Left lobe of liver (tissue), 2 donors: ENCODE measurements at places on chromosomes 13 and 19.

DNA sequence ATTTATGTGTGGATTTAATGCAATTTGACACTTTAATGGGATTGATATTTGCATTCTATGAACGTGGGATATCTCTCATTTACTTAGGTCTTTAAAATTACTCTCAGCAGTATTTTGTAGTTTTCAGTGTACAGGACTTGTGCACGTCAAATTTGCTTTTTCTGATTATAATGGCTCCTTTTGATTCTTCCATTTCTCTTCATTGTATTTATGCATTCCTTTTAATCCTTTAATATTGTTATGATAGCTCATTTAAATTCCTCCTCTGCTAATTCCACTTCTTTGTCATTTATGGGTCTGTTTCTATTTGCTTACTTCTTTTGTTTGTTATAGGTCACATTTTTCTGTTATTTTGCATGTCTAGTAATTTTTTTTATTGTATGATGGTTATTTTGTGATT, 226.6 kb downstream of the ATP8A2 start:
- DNase-seq = no peak

DNA sequence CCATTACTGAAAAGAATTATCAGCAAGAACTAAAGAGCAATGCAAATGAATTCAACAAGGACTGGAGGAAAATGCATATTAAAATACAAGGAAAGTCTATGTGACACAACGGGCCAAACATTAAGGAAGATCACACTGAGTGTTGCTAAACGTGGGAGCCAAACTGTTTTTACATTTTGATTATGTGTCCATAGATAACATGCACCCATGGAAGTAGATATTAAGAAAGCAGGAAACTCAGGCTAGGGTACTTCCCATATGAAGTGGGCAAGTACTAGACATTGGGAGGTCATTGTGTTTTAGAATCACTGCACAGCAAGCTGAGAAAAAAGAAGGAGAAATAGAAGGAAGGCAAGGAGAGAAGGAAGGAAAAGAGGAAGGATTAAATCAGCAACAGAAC, 161.8 kb downstream of the KCTD12 start:
- DNase-seq = no peak

DNA sequence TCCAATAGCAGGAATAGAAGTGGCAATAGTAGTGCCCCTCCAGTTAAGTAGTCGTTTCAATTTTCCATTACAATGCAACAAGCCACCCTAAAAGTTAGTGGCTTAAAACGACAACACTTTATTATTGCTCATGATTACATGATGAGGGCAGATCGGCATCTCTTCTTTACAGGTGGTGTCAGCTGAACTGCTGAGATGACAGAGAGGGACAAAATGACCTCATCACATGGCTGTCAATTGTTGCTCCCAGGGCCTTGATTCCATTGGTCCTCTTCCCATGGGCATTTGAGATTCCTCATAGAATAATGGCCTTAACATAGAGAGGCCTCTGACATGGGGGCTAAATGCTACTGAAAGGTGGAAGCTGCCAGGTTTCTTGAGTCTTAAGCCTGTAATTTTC, 679.8 kb upstream of the KLHL1 start:
- DNase-seq = no peak

DNA sequence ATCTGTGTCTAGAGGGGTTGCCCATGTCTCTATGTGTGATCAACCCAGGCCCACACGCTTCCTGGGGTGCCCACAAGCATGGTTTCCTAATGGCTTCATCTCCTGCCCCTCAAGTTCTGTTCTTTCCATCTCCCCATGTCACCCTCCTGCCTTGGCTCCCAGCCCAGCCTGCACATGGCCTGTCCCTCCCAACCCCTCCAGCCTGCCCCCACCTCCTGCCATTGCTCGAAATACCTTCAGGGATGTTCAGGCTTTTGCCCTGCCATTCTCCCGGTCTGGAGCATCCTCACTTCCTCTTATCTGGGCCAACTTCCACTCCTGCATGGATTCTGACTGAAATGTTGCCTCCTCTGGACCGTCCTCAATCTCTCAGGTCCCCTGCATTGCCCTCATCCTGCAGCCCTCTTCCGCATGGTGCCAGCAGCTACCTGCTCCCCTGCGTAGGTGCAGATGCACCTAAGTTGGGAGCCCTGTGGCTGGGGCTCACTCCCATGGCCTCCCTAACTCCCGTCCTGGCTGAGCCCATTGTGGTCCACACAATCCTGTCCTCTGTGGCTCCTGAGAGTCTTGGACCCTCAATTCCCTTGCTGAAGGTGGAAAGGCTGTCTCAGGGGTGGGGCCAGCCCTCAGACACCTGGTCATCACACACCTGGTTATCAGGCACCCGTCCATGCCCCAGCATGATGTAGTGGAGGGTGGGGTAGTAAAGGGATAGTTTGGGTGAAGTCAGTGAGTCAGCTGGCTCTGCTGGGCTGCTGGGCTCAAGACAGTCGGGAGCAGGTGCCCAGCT, 152.1 kb downstream of the URI1 start:
- DNase-seq = no peak

- DNase-seq = no peak
These were observed 15.3 kb upstream of the RAB8A start for GRCh38 chr19:16096280-16096855.

DNA sequence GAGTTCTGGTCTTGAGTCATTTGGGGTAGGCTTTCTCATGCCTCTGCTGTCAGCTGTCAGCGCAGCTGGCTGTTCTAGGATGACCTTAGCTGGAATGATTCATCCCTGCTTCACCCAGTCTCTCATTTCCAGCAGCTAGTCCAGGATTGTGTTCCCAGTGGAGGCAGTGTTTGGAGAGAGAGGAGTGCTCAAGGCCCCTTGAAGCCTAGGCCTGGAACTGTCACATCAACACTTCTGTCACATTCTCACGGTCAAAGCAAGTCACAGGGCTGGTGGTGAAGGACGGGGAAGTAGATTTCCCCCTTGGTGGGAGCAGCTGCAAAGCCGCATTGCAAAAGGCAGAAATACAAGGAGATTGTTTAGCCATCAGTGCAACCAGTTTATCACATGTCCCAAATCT, 15.2 kb downstream of the TPT1 start:
- no peak for DNase-seq

DNA sequence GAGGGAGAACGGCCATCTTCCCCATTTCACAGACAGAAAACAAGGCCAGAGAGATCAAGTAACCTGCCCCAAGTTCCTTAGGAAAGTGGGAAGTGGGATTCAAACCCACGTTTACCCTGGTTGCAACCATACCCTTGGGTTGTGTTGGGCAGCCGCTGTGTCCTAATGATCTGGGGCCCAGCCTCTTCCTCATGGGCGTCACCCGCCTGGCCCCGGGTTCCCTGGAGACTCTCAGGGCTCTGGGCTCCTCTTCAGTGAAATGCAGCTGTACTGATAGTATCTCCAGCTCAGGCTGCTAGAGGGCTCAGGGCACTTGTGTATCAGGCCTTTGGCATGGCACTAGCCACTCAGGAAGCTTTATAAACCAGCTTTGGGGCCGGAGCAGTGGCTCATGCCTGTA, 9.8 kb downstream of the TMED1 start:
- DNase-seq = no peak

DNA sequence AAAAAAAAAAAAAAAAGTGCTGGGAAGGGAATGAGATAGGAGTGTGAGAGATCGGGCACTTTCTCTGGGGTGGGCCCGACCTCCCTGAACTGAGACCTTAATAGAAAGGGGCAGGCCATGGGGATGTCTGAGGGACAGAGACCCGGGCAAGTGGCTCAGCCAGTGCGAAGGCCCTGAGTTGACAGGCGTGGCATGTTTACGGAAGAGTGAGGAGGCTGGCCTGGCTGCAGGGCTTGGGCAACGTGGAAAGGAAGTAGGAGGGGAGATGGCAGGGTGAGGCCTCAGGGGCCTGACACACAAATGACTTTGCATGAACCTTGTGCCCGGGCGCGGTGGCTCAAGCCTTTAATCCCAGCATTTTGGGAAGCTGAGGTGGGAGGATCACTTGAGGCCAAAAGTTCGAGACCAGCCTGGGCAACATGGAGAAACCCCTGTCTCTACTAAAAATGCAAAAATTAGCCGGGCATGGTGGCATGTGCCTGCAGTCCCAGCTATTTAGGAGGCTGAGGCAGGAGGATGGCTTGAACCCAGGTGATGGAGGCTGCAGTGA, 13.9 kb downstream of the FCHO1 start:
- DNase-seq = peak; percentile 60

DNA sequence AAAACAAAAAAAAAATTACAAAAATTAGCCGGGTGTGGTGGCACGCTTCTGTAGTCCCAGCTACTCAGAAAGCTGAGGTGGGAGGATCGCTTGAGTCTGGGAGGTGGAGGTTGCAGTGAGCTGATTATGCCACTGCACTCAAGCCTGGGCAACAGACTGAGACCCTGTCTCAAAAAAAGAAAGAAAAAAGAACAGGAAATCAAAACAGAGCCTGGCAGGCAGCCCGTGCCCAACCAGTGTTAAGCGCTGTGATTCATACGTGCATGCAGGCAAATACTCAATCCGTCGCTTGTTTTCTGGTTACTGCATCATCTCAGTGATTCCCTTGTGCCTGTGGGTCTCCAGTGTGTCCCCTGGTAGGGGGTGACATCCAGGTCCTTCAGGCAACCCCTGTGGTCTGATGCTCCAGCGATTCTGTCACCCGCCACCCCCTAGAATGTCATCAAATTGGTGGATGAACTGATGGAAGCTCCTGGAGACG, 18.1 kb downstream of the DDX39A start:
- no peak for DNase-seq

DNA sequence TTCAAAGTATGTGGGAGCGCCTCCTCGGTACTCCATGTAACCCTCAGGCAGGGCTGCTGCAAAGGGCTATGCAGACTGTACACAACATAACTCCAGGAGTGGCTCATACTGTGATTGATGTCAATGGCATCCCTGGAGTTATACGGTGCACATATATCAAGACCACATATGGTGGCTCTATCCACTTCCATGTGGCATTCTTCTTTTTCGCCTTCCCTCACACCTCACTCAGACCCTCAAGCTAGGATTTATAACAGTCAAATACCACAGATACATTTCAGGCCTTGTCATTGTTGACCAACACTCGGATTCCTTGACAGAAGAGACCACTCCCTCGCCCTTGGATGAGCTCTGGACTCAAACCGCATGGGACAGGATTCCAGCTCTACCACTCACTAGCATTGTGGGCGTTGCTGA, 11.3 kb upstream of the UBL3 start:
- DNase-seq = no peak

DNA sequence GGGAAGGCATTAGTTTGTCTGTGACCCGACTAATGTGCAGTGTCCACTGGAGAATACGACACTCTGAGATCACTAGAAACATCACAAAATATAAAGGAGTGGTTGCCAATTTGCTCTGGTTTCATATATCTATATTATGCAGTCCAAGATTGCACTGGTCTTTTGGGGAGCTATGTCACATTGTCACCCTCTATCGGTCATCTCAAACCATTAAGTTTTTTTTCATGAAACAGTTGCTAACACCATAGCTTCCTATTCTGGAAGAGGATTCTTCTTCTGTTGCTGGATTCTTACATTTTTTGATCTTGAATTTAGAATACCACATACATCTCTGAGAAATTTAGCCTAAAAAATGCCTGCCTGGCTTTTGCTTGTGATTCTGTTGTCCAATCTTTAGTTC, 168.6 kb downstream of the LACC1 start:
- DNase-seq = no peak

DNA sequence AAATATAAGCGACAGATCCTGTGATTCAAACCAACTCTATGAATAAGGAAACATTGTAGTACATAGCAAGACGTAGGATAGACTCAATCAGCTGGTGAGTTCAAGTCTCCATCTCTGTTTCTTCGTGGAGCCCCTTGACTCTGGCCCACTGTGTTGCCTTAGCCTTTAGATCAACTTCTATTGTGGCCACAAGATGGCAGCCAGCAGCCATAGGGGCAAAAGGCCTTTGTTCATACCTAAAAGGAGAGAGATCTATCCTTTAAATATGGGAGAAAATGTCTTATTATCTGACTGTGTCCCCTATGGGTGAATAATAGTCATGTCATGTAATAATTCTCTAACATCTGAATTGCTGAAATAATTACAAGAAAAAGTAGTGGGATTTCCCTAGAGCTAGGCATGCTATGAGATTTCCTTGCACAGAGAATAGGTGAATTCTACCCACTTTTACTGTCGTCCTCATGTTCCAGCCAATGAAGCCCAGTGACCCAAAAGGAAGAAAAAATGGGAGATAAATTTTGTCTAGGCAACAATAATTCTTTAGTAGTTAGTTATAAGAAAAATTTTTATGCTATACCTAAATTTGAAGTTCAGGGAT, 129.4 kb downstream of the PCDH20 start:
- no peak for DNase-seq

- no peak for DNase-seq
These were observed 48.4 kb upstream of the CACNA1A start for GRCh38 chr19:13554506-13555240.

- no peak for DNase-seq
These were observed 54.4 kb upstream of the MEDAG start for GRCh38 chr13:30851697-30852096.

DNA sequence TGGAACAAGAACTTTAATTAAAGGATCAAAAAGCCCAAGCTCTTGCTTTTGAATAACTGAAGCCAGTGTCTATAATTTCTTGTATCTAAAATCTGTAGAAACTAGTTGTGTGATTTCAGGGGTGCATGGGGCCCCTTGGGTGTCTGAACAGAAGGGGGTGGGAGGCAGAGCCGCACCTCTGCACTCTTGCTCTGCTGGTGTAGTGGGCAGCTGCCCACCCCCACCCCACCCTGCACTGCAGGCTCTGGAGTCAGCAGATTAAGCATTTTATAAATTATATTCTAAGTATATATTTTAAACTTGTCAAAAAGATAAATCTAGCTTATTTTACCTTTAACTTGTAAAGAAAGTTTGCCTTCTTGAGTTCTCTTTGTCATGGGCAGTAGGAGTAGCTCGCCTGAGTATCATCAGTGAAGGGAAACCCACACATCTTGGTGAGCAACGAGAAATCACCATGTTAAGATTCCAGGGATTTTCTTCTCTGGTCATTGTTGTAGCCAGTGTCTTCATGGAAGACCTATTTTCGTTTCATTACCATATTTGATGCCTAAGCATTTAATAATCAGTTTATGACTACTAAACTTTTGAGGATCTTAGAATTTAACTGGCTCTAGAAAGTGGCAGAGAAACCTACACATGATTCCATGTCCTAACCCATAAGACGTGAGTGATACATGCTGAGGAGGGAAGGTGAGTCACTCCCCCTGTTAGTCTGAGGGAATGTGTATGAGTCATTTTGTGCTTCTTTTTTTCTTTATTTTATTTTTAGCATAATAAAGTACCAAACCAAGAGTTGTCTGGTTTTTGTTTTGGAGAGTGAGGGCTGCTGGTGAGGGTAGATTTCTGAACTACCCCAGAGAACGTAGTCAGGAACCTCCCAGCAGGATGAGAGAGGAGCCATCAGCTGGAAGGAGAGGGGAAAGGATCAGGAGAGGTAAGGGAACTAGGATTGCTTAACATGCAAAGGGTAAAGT, 7.7 kb downstream of the UBE2L5 start:
- no peak for DNase-seq

DNA sequence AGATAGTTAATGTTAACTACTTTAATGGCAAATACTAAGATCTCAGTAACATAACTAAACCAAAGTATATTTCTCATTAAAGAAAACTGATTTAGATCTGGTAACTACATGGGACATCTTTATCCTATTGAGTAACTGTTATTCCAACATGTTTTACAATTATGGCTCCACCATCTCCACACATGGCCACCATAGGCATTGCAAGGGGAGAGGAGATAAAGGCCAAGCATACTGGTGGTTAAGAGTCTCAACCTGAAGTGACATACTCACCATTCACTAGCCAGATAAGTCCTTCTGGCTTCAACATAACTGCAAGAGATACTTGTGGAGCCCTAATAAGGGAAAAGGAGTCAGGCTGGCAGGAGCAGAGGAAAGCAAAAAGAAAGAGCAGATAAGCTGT, 1586.4 kb upstream of the SPRY2 start:
- no peak for DNase-seq

GRCh38 chr13:32907211-32907610, 109.0 kb upstream of the KL start:
- no peak for DNase-seq
